ENCODE measurements at places on chromosomes 7 and 10.

- DNase-seq, result no peak
Measured at GRCh38 chr10:4264209-4264865, 479.3 kb upstream of the KLF6 start.

- no peak for DNase-seq
Measured at GRCh38 chr10:100996678-100997359, 2.8 kb upstream of the LZTS2 start.

GRCh38 chr7:7565746-7566650, 686 bp upstream of the MIOS start:
- DNase-seq, result no peak

DNA sequence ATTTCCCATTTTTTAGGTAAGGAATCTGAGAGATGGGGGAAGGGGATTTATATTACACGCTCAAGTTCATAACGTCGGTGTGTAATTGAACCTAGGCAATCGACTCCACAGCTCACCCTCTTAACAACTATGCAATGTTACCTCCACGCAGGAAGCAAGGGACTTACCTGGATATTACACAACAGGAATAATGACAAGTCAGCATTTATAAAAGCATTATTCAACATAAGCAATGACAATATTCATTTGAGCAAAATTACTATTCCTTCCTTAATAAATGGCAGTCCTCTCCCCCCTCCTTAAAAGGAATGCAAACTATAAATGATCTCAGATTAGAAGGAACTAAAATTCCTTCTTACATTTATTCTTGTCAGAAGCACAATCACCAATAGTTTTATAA, 104.0 kb downstream of the PCLO start:
- DNase-seq, result no peak

GRCh38 chr7:41696323-41696916, 6.5 kb downstream of the INHBA start:
- DNase-seq, result no peak

DNA sequence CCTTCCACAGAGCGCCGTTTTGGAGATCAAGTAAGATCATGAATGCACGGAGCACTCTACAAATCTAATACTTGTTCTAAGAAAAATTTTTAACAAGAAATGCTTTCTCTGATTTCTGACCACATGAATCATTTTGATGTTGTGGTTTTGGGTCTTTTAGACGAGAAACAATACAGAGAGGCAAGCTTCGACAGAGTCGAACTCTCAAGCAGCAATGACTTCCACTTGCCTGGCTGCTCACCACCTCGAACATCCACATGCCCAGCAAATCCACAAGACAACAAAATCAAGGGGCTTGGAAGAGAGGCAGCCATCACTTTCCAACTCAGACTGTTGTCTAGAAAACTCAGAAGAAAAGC, 69.4 kb upstream of the GSDME start:
- DNase-seq, result no peak

- no peak for DNase-seq
Measured at GRCh38 chr10:132264966-132265889, 42.5 kb downstream of the STK32C start.

GRCh38 chr7:50355817-50356178, 51.3 kb downstream of the IKZF1 start:
- no peak for DNase-seq

DNA sequence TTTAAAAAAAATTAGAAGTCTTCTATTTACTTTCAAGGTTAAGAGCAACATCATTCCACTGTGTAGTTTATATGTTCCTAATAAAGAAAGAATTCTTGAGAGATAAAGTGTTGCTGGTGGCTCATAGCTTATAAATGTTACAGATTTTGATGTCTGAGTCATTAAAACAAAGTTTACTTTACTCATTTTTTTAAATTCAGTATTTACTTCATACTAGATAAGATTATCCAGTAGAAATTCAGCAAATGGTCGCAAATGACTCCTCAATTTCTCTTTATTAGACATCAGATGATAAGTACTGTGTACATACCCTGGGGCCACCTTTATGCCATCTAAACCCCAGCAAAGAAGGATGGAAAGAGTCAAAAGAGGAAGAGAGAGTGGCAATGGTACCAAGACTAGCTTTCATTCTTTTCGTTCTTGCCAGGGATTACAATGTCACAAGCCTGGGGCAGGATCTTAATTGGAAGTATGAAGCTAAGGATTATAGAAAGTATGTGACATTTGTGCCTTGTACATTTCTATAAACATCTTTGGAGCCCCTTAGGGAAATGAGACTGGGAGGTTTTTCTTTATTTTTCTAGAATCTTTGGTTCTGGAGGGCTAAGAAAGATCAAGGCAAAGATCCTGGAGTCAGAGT, 206.1 kb downstream of the CHRM2 start:
- DNase-seq, result no peak

GRCh38 chr10:2047679-2048078, 310.4 kb upstream of the ADARB2 start:
- no peak for DNase-seq

DNA sequence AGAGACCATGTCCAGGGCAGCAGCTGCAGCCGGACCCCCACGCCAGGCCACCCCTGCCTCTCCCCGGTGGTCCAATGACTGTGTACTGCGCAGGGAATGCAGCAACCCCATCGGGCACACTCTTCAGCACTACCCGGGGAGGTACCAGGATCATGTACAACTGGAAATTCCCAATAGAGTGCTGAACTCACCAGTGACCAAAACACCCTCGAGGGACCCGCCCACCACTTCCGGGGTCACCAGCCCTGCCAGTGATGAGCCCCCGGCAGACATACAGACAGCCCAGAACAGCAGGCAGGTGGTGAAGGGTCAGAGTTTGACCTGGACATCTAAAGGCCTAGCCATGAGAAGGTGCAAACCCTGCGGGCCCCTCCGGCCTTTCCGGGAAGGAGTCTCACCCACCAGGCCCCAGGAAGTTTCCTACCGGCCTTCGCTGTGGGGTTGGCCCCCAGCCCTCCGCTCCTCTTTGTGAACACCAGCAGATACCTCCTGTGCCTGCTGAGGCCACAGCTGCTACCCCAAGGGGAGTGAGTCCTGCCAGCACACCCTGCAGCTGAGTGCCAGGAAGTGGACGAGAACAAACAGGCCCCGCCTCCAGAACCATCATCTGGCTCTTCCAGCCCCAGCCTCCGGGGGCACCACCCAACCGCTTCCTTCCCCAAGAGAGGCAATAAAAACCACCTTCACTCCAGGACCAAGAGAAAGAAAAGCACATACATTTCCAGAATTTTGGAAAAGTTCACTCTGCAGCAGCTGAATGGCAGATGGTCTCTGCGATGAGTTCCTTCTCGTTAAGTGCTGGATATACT, 5.0 kb upstream of the ANKRD61 start:
- DNase-seq, result peak; percentile 32

GRCh38 chr10:132242103-132242840, 55.5 kb downstream of the DPYSL4 start:
- no peak for DNase-seq

GRCh38 chr10:114648368-114648767, 9.7 kb downstream of the ABLIM1 start:
- no peak for DNase-seq

DNA sequence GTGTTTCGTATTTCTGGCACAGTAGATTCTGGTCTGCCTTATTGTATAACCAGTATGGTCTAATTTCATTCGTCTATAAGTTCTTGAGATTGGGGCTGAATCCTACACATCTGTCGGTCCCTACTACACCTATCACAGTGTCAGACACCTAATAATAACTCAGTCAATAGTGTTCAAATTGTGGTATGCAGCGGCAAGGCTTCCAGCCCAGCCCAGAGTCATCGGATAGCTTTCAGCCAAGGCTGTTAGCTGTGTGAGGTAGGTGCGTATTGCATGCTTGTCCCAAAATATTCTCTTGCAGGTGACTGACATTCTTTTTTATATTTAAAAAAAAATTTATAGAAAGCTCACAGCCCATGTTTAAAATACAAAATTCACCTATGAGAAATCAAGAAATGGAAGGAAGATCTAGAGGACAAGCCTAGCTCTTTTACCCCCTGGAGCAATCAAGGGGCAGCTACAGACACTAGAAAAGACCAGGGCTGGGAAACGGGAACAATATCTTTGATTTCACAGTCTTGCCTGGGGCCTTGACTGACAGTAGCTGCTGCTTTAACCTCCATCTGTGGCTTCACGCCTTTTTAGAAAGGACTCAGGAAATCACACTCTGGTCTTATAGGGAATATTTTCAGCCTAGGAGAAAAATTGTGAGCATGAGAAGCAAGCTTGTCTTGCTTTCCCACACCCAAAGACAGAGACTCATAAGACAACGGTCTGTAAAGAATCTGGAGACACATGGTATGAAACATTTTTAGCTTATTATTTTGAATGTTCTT, 9.5 kb upstream of the ASB4 start:
- DNase-seq, result no peak

- no peak for DNase-seq
Measured at GRCh38 chr7:47207956-47208355, 374.0 kb downstream of the TNS3 start.

GRCh38 chr7:105664816-105665525, 83.7 kb upstream of the EFCAB10 start:
- DNase-seq, result no peak

GRCh38 chr10:4851846-4852245, 25.8 kb downstream of the AKR1E2 start:
- no peak for DNase-seq

GRCh38 chr10:80685355-80685754, 147.7 kb downstream of the SH2D4B start:
- no peak for DNase-seq

DNA sequence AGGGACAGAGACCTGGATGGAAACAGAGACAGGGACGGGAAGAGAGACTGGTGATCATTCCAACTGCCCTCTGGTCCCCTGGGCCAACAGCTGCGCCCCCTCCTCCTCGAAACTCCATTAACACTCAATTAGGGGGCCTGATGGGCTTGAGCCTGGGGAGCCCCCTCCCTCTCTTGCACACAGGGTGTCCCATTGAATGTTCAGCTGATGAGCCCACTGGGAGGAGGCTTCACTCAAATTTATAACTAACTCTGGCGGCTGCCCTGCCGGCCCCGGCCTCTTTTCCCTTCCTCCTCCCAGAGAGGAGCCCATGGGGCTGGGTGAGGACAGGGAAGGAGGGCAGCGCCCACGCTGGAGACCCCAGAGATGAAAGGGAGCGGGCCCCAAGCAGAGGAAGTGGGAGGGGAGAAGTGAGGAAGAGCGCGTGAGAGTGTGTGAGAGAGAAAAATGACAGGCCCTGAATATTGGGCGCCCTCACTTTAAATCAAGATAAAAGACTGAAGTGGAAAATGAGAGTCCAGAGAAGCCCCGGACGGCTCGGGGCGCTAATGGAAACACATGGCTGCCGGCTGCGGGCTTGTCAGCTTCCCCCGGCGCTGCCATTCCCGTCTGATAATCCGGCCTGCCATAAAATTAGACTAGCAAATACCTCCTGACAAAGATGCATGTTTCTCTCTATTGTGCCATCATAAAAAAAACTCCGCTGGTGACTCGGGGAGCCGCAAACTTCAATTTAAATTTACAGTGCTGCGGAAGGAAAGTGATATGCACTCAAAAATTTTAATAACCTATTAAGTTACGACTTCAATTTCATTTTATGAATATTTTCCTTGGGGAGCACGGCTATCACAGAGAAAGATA, 58.0 kb upstream of the PAX2 start:
- no peak for DNase-seq

DNA sequence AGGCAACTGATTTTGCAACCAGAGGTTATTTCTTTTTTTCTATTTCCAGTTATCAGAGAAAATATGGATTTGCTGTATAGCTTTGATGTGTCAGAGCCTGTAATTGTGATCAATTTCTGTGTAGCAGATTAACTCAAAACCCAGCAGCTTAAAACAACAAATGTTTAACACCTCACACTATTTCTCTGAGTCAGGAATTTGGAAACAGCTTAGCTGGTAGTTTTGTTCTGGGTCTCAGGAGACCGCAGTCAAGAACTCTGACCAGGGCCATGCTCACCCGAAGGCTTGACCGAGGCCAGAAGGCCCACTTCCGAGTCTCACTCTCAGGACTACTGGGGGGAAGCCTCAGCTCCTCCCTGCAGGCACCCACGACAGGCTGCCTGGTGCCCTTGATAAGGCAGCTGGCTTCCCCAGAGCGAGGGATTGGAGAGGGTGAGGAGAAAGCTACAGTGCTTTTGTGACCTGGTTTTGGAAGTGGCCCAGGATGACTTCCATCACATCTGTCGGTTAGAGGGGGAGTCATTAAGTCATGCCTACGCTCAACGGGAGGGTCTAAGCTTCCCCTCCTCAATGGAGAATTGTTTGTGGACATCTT, 105.7 kb upstream of the SHH start:
- DNase-seq, result no peak

DNA sequence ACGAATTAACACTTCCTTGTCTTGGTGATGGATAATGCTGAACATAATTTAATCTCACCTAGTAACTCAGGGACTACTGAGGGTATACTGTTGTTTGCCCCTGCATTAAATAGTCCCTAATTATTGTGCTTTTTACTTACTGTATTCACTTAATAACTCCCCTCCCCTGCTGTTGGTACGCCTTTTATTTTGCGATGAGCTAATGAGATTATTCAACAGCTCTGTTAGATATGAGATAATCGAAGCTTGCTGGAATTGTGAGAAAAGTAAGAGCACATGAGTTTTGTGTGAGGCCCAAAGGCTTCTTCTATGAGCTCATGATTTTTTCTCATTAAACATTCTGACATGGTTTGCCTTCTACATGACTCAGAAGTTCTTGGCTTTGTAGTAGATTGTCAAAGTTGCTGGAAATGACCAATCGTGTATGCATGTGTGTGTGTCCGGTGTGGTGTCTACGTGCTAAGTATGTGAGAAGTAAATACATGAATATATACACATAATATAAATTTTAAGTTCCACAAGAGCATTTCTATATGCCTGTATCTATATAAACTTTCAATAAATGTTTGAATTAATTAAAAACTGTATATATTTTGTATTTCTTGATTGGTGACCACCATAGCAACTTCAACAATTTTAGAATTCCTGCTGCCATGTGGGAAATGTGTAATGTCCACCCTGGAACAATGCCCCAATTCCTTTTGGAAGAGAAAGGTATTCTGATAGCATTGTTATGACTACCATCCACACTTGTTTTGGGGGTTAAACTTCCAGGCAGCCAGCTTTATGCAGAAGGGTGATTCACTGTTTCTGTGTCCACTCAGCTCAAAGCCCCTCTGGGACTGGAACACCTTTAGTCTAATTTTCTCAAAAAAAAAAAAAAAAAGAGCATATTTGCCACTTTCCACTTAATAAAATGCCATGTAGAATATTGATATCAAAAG, 106.2 kb downstream of the SAMD9 start:
- DNase-seq, result no peak

GRCh38 chr10:29600821-29601220, 34.0 kb downstream of the SVIL start:
- no peak for DNase-seq
